Foreskin melanocyte (primary cell): ENCODE measurements at places on chromosomes 3 and 15.

DNA sequence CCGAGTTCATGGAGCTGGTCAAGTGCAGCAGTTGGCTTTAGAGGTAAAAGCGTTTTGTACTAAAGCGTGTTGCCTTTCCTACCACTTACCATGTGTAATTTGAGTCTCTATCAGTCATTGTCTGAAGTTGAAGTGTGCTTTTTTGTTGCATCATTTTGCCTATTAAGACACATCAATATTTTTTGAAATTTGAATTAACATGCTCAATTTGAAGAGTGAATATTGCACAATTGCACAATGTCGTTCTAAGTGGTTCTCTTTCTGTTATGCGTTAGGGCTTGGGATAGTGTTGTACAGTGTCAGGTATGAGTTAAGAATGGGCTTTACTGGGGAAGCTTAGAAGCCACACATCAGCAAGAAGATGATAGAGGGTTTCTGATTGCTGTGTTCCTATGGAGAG, 84.0 kb upstream of the ACKR4 start:
- no peak for DNase-seq

DNA sequence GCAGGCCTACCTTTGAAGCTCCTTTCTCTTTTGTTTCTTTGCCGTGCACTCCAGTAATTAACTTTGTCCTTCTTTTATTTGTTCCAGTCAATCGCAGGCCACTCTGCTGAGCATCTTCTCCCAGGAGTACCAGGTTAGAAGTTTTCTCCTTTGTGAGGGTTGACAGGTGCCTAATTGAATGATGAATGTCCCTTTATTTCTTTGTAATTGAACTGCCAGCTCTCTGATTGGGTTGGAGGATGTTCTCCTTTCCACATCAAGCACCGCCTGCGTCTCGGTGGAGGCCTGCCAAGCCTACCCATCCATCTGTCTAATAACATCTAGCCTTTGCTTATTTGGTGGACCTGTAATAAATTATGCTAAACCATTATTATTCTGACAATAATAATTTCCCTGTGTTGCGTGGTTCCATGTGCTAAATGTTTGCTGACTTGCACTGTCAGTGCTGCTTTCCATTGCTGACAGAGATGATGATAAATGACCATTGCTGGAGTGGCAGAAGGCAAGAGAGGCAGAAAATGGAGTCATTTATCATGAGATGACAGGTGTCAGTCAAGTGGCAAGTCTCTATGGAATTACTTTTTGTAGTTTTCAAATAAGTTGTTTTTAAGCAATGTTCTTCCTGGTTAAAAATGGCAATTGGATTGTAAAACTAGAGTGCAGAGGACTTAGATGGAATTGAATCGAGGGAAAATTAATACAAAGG, 64.9 kb downstream of the CDIN1 start:
- no peak for DNase-seq

DNA sequence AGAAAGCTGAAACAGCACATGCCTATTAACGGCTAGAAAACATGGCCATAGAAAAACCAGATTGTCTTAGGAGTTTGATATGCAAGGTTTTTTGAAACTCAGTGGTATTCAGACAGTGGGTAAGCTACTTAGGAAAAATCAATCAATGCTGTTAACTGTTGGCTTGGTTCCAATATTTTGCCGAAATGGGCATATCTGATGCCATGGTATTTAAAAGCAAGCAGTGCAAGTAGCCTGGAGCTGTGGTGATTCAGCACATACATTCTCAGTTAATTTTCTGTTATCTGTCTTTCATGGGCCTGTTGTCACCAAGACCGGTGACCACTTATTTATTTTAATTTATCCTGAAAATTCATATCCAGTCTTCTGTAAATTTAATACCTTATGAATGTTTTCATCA, 17.3 kb upstream of the SUCNR1 start:
- no peak for DNase-seq

- peak; percentile 71 for DNase-seq
These were observed 36.2 kb upstream of the C3orf38 start for GRCh38 chr3:88113311-88114162.

DNA sequence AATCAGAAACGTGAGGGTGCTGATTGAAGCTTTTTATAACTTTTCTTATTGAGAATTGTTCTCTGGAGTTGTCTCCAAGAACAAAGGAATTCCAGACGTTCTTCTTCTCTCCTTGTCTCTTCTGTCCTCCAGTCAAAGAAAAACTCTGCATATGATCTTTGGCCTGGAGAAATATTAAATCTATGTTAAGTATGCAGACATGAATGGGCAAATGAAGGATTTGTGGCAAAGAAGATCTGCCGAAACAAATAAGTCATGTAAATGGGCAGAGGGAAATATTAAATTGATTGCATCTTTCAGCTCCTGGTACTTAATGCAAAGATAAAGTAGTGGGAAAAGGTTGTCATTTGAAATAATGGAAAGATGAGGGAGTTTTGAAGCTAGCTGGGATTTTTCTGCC, 74.9 kb downstream of the IGF1R start:
- no peak for DNase-seq

- DNase-seq, result no peak
These were observed 197.2 kb downstream of the EDEM1 start for GRCh38 chr3:5384557-5385236.

DNA sequence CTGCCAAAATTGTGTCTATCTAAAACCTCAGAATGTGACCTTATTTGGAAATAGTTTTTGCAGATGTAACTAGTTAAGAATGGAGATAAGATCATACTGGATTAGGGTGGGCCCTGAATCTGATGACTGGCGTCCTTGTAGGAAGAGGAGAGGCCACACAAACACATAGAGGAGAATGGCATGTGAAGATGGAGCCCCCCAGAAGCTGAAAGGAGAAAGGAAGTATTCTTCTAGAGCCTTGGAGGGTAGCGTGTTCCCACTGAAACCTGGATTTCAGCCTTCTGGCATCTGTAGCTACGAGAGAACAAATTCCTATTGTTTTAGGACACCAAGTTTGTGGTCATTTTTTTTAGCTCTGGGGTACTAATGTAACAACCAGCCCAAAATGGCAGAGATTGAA, 423.0 kb upstream of the TPM1 start:
- DNase-seq, result peak; percentile 81

DNA sequence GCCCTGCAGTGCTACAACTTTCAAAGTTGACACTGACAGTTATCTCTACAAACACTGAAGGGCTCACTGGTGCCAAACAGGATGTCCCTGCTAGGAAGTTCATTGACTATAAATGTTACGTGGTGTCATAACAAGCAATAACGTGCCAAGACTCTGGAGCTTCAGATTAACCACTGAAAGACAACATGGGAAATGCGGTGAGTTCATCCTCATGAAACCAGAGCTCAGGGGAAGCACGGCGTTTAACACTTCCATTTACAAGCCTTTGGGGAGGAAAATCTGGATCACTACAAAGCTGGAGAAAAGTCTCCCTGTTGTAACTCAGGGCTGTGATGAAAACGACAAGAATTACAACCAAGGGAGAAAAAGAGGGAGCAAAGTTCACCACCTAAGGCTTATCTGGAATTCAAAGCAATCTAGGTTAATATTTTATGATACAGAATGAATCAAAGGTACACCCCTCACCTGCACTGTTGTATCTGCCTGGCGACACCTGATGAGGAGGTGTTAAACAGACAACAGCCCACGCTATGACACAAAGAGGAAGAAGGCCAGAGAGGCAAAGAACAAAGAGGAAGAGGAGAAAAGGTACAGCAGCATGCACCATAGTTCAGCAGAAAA, 27.0 kb downstream of the SHQ1 start:
- no peak for DNase-seq

DNA sequence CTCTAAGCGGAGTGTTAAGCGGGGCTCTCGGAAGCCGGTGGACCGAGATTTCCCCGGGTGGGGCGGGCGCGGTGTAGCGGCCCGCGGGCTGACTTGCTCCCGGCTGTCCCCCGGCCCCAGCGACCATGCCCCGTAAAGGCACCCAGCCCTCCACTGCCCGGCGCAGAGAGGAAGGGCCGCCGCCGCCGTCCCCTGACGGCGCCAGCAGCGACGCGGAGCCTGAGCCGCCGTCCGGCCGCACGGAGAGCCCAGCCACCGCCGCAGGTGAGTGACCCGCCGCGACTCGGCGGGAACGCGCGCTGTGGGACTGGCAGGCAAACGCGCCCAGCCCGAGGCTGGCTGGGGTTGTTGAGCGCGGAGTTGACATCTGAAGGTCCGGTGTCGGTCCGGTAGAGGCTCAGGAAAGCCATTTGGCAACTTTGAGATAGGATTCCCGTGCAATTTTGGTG, 1.3 kb downstream of the SMC4 start:
- DNase-seq, result no peak

DNA sequence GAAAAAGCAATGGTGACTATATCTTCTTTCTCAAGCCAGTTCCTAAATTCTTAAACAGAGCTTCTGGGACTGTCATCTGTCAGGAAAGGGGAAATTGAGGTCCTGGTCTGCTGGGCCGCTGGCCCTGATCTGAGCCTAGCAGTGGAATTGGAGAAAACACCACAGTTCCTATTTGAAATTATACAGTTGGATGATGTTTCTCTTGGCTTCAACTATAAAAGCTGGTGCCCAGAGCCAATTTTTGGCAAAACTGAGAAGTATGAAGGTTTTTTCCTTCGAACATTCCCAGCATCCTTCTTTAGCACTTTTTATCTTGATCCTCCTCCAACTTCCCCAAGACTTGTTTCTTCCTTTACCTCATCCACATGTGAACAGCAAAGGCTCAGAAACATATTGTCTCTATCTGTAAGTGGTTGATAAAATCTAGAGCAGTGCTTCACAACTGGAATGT, 83.9 kb downstream of the CD47 start:
- no peak for DNase-seq

GRCh38 chr3:45654397-45654944, 34.7 kb upstream of the SACM1L start:
- no peak for DNase-seq

GRCh38 chr3:197471221-197472010, 84.4 kb downstream of the BDH1 start:
- no peak for DNase-seq

GRCh38 chr15:39461536-39462130, 119.2 kb upstream of the THBS1 start:
- DNase-seq, result no peak

GRCh38 chr3:17830788-17831187, 88.4 kb upstream of the TBC1D5 start:
- DNase-seq, result no peak

DNA sequence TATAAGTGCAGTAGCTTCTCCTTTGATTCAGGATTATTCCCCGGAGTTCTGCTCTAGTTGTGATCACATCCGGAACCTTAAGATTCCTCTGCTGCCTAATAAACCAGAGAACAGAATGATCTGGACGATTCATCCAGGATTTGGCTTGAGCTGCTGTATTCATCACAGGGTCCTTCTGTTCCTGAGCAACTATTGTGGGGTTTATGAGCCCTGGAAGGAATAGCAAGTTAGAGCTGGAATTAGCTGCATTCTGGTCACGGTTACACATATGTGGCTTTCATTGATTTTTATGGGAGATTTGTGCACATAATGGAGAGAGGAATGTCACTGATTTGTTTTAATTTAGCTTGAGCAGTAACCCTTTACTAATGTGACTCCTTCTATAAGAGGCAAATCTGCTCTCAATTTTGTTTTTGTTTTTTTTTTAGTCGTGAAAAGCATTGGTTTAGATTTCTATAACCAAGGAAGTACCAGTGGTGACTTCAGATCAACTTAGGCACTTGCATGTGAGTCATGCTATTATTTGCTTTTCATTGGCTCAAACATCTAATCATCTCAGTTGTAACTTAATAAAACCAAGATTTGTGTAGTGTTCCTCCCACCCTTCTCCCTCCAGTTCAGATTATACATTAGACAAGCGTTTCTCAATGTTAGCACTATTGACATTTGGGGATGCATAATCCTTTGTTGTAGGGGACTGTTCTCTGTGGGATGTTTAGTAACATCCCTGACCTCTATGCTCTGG, 148.5 kb downstream of the OTOL1 start:
- peak; percentile 3 for DNase-seq

GRCh38 chr3:99286266-99286845, 352.0 kb upstream of the COL8A1 start:
- DNase-seq, result no peak

- no peak for DNase-seq
These were observed 73.3 kb downstream of the ATP13A4 start for GRCh38 chr3:193481436-193481835.

- DNase-seq, result no peak
These were observed 1297.6 kb upstream of the ALCAM start for GRCh38 chr3:104069114-104069513.

GRCh38 chr3:24119321-24119751, 174.2 kb downstream of the NR1D2 start:
- DNase-seq, result no peak

DNA sequence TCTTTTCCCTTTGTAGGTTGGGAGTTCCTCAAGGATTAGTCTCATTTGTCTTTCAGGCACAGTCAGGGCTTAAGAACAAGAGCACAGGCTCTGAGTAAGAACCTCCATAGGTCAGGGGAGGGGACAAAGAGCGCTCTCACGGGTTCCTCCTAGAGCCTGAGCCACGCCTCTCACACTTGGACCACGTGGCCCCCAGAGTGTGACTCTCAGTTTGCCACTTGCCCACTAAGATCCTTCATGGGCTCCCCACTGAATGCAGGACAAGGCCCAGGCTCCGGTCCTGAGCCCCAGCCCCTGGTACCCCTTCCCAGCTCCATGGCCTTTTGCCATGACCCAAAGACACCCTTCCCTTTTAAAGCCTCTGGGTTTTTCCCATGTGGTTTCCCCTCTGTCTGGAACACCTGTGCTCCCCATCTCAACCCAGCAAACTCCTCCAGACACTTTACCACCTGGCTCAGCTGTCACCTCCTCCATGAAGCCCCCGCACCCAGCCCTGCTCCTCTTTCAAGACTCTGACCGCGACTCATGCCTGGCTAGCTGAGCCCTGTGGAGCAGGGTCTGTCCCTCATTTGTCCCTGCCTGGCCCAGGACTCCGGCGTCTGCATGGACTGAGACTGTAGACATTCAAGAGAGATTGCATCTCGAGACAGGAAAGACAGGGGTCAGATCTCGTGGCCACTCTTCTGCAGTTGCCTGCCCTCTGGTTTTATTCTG, 32.7 kb downstream of the IQSEC1 start:
- DNase-seq, result no peak

DNA sequence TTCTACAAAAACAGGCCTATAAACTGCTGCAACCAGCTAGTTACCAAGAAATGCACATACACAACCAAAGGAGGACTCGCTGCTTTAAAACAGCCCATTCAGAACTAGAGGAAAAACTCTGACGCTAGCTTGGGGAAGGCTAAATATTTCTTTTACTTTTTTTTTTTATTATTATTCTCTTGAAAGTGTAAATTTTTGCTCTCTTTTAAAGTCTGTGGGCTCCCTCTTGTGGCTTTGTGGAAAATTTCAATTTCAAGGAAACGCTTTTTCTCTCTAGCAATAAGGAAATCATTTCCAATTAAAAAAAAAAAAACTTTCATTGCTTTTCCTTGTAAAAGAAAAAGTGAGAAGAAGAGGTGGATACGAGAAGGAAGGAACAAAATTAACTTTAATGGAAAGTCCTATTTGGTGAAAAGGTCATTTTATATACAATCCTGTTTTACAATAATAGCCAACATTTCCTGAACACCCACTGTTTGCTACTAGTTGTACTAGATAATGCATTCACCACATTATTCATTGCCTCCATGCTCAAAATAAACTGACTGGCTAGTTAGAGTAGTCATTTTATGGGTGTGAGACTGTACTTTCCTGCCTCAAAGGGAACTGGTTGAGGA, 51.2 kb upstream of the SAMMSON start:
- no peak for DNase-seq

- DNase-seq, result no peak
These were observed 40.3 kb downstream of the HGD start for GRCh38 chr3:120641696-120642246.

GRCh38 chr15:25600751-25601150, 161.9 kb upstream of the UBE3A start:
- no peak for DNase-seq
